ENCODE measurements at places on chromosomes 16 and 17. TPM values are rescaled to one million over a fixed set of nuclear protein-coding genes. Genes with fewer than 3 reads are reported as not detected.

DNA sequence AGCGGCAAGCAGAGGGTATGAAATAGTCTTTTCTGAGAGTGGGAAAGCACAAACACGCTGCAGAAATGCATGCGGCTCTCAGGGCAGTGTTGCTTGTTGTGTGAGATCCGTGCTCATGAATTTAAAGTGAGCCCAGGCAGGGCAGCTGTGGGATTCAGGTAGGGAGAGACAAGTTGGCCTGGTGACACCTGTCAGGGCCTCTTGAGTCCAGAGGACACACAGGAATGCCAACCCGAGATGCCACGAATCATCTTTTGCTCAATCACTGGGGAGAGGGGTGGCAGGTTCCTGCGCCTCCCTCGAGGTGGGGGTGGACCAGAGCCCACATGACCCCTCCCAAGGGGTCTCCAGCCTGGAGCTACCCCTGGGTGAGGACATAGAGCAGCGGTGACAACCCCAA lies 211.9 kb downstream of the GSG1L start:
- DNase-seq = no peak

DNA sequence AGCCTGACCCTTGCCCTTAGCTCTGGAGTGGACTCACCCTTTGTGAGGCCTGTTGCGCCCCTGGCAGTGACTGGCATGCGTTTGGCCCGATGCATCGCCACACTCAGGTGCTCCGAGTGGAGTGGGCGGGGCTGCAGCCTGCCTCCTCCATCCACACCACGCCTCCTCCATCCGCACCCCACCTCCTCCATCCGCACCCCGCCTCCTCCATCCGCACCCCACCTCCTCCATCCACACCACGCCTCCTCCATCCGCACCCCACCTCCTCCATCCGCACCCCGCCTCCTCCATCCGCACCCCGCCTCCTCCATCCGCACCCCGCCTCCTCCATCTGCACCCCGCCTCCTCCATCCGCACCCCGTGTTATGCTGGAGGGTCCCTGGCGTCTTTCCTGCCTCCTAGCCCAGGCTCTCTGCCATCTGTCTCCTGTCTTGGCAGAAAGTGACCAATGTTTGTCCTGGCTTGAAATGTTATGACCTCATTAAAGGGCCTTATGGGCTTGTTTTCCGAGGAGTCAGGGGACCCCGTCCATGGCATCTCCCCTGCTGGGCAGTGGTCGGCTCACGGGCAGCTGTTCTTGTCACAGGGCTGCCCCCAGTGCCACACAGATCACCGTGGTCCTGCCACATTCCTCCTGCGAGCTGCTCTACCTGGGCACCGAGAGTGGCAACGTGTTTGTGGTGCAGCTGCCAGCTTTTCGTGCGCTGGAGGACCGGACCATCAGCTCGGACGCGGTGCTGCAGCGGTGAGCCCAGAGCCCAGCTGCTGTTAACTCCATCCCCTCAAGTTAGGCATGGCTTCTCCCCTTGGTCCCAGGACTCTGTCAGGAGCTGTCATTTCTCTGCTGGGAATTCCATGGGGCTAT lies 28.7 kb upstream of the MYO15B start:
- DNase-seq = peak; percentile 75

MMP25 gene
- under 0.01 TPM for total RNA-seq

- peak; percentile 67 for DNase-seq
Observed at GRCh38 chr17:72117535-72118334, 3.1 kb upstream of the SOX9 start.

DNA sequence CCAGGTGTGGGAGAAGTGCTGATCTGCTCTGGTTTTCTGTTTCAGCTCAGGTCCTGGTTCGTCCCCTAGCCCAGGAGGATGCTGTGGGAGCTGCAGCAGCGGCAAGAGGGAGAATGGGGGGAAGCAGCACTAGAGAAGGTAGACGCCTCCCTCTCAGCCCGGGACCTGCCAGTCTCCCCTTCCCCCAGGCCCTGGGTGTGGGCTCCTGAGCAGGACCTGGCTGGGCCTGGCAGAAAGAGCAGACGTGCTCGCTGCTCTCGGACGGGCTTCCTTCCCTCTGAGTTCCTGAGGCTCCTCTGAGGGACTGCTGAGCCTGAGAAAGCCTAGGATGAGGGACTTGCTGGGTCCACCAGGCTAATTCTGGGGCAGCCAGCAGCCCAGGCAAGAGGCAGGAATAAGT lies 3.1 kb downstream of the PRCD start:
- peak; percentile 31 for DNase-seq

DNA sequence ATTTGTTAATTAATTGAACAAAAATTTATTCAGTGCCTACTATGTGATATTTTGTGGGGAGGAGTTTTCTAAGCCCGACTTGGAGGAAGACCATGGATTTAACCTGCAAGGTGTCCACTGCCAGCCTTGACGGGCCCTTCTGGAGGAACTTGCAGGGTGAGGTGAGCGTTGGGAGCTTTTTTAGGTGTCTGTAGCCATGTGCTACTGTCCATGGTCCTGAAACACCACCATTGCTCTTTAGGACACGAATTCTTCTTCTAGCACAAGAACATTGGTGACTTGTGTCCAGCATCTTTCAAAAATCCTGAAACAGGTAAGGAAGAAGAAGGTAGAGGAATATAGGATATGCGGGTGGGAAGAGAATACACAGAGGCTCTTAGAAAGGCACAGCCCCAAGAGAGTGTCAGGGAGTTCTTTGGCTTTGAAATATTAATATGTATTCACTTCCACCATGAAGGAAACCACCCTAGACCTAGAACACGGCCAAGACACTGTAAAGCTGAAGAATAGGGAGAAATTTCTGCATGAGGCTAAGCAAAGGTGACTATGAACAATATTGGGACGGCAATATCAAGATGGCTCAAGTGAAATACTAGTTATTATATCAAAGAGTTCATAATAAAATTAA lies 27.9 kb upstream of the OR4D1 start:
- no peak for DNase-seq

ZDHHC1 gene
- total RNA-seq = 9.0 TPM

CNTNAP4 gene
- under 0.01 TPM for total RNA-seq

DNA sequence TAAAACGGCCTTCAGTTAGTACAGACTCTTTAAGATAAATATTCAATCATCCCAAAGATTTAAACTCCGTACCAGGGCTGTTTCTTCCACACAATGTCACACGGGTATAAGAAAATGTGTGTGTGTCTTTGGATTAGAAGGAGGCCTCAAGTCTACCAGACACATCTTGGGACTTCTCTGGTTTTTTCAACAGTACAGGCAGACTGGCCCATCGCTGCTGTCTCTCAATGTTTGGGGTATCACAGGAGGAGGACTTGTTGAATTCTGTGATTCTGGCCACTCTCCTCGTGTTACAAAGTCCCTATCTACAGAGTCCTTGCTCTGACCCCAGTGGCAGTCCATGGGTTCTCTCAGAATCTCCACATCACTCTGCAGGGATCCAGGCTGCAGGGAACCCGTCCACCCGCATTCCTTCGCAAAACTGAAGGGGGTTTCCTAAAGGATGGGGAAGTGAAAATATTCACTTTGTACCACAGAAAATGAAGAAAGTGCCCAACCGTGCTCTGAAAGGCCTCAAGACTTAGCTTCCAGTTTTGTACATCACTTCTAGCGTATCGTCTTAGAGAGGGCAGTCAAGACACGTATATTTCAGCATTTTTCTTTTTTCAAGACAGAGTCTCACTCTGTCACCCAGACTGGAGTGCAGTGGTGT lies 373.2 kb downstream of the NPIPA8 start:
- DNase-seq = no peak

- DNase-seq = no peak
Observed at GRCh38 chr17:77129568-77130301, 11.0 kb upstream of the SEC14L1 start.

PMM2 gene
- 39.5 TPM for total RNA-seq

DNA sequence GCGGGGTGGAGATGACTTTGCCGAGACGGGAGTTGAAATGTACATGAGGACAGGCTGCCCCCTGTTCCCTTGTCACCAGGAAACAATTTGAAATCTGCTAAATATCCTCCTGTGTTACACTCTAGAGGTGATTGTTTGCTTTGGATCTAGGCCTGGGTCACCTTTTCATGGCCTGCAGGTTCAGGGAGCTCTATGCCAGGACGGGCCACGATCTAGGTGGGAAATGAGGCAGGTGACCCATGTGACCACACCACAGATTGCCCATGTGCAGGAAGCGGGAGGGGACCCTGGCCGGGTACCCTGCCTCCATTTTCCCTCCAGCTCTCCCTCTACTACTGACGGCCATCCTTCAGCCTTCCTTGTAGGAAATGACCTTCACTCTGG lies 43.4 kb downstream of the MEAK7 start:
- DNase-seq = peak; percentile 76

DNA sequence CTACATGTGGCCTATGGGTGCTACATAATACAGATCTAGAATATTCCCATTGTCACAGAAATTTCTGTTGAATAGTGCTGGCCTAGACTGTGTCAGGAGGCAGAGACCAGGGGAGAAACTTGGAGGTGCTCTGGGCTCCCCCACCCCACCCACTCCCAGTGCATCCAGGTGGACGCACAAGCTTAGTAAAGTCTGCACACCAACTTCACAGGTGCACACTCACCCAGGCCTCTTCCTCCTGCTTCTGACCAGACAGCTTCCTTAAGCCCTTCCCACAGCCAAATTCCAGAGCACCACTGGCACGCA lies 7.6 kb upstream of the CNP start:
- DNase-seq = no peak

ITGAD gene
- not detected for total RNA-seq

NEURL4 gene
- total RNA-seq = 18.8 TPM

GRCh38 chr16:56667581-56668571 lies at the start of gene MT1G:
Gene MT1G, minus strand, starts transcription at chr16:56668065. Its CDS starts 72 bp downstream, at chr16:56667993.
- DNase-seq = peak; percentile 83

RGS11 gene
- 0.59 TPM for total RNA-seq

DNA sequence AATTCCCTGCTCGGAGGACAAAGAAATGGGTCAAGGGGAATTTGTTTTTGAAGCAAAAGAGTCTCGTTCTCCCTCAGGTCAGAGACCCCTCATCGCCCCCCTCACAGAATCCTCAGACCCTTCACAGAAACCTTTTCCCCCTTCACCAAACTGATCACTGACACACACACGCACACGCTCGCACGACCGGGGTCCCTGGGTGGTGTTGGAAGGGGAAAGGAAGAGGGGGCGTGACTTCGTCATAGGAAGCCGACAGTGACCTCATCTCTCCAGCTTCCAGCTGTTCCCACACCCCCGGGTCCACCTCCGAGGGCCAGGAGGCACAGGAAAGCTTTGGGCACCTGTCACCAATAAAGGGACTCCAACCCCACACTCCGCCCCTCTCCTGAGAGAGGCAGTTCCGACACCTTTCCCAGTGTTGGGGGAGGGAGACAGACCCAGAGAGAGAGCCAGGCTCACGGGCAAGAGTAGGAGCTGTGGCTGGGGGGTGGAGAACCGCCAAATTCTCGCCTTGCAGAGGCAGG lies 1.2 kb downstream of the ASGR1 start:
- DNase-seq = peak; percentile 69

DNA sequence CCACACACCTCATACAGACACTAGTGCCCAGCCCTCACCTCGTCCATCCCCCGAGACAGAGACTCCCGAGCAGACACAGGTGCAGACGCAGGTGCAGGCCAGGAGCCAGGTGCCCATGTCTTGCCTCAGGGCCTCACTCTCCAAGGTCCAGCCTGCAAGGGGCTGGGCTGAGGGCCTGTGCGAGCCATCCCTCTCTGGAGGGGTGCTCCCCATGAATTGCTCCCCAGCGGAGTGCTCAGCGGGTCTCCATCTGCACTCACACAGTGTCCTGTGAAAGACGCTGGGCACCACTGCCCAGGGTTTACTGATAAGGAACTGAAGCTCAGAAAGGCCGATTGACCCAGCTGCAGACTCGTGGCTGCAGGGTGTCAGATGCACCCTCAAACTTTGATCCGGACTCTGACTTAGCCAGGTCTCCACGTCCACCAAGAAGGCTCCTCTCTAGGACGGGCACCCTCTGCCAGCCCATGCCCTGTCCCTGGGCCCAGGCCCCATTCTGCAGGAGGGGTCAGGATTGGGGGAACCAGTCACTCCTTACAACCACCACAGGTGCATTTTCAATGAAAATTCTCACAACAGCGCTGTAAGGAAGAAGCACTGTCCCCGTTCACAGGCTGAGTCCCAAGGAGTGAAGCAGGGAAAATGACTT lies 16.9 kb downstream of the POLR3K start:
- peak; percentile 25 for DNase-seq

DNA sequence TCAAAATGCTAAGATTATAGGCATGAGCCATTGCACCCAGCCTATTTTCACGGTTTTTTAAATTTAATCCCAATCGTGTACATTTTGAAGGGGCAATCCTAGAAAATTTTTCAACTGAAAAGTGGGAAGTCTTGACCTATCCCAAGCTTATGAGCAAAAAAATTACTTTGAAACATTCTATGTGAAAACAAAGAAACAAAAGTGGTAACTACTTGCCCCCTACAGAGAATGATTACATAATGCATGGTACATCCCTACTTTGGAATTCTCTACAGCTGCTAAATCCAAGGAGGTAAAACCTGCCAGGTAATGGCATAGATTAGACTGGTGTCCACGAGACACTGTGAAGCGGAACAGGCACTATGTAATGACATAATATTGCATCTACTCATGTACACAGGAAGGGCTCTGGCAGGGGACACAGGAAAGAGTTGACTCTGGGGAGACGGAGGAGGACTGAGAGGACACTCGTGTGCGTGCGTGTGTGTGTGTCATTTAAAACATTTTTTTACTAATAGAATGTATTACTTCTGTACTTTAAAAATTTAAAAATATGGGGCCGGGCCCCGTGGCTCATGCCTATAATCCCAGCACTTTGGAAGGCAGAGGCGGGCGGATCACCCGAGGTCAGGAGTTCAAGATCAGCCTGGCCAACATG lies 15.7 kb downstream of the ASGR2 start:
- no peak for DNase-seq

- peak; percentile 92 for DNase-seq
Observed at GRCh38 chr16:11896486-11897176, 19.1 kb downstream of the GSPT1 start.

- peak; percentile 98 for DNase-seq
Observed at GRCh38 chr17:79607940-79608623, 2.8 kb downstream of the RBFOX3 start.

GRCh38 chr16:84184775-84185174 lies 2.1 kb downstream of the TAF1C start:
- peak; percentile 58 for DNase-seq

- DNase-seq = no peak
Observed at GRCh38 chr17:67476787-67477335, 99.8 kb downstream of the PITPNC1 start.

GRCh38 chr16:72013389-72013788 lies 4.8 kb downstream of the DHODH start:
- DNase-seq = no peak

GRCh38 chr17:19386974-19387920 lies at the start of gene MFAP4:
Gene MFAP4, minus strand, starts transcription at chr17:19387190. Its CDS starts 35 bp downstream, at chr17:19387155.
- DNase-seq = peak; percentile 93

DNA sequence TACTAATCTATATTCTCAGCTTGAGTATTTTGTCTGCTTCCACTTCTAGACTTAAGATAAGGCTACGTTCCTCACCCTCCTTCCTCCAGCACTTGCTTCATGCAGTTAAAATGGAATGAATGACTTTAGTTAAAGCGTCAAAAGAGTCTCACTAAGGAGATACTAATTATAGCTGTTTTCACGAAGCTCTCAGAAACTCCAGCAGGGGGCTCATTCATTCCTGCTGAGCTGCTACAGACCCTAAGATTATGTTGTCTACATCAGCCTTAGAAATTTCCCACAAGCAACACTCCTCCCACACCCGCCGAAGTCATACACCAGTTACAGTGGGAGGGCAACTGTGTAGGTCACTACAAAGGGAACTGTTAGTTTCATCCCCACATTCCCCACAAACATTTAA lies 57.0 kb upstream of the KIFC3 start:
- DNase-seq = peak; percentile 58

IL21R gene
- total RNA-seq = 13.8 TPM

SULT1A4 gene
- total RNA-seq = 1.2 TPM

GRCh38 chr17:8776248-8776647 lies 17.9 kb upstream of the SPDYE4 start:
- DNase-seq = peak; percentile 41

TRIM72 gene
- not detected for total RNA-seq

SLFN5 gene
- total RNA-seq = 211 TPM

CEP95 gene
- 48.9 TPM for total RNA-seq

Data from osteoblast (primary cell).